ENCODE measurements at places on chromosomes 2 and 18. TPM values are rescaled to one million over a fixed set of nuclear protein-coding genes. Genes with fewer than 3 reads are reported as not detected.

GRCh38 chr2:3312576-3313345, 64.9 kb downstream of the EIPR1 start:
- H3K4me3 ChIP-seq: no peak overlapping the region
- H3K36me3 ChIP-seq: no peaks in the 10 kb centered on the region
- H3K4me1 ChIP-seq: no peaks in the 10 kb centered on the region
- H3K27me3 ChIP-seq: no peaks in the 10 kb centered on the region
- DNase-seq: no peak

DNA sequence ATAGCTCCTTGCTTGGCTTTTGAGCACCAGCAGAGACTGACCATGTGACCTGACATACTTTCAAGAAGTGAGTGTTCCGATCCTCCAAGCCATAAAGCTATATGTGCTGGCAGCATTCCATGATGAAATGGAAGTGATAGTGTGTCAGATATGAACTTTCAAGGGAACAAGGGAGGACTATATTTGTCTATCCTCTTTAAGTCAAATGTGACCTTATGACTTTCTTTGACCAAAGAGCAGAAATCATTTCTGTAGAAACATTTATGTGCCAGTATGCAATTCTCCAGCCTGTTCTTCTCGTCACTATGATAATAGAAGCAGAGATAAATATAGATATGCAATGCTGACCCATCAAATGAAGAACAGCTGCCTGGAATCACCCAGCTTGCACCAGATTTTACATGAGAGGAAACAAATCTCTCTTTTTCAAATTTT, 14.4 kb downstream of the HYCC2 start:
- H3K36me3 ChIP-seq: peaks cover 12% of the 10 kb centered on the region
- H3K27me3 ChIP-seq: no peaks in the 10 kb centered on the region
- peaks cover 38% of the 10 kb centered on the region for H3K4me1 ChIP-seq
- H3K27ac ChIP-seq: peak overlapping the region; percentile 31

- H3K4me1 ChIP-seq: no peaks in the 10 kb centered on the region
- peaks cover 51% of the 10 kb centered on the region for H3K27me3 ChIP-seq
- H3K27ac ChIP-seq: no peak overlapping the region
- H3K4me3 ChIP-seq: peak overlapping the region; percentile 52
Observed at GRCh38 chr2:43831543-43832294, 6.9 kb downstream of the ABCG5 start.

DNA sequence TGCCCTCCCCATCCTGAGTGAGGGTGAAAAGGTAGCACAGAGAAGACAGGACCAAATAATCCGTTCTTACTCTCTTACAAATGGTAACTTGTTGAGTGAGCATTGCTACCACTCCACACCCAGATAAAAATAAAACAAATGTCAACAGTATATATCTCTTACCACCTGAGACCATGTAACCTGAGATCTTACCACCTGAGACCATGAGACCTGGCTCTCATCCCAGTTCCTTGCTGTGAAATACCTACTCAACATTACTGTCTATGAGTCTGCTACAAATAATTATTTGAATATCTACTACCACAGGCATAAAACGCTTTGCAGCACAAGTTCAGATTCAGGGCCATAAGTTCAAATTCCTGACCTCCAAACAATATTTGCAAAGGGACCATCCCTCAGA, 234.7 kb downstream of the C1D start:
- no peak overlapping the region for H3K27ac ChIP-seq
- H3K4me1 ChIP-seq: no peaks in the 10 kb centered on the region
- no peaks in the 10 kb centered on the region for H3K36me3 ChIP-seq

DNA sequence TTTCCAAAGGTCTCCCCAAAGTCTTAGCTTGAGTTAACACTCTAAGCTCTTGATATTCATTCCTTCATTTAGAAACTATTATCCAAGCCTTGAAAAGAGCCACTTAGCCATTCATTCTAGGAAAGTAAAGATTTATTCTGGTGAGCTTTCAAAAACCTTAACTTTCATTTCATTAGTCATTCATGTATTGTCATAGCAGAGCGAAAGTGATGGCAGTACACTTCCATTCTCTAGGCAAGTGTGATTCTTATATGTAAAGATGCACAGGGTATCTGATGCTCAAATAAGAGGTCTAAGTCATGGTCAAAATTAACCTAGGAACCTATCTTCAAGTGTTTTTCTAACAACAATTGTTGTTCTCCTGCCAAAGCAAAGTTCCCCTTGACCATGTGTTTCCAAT, 553.0 kb upstream of the FANCL start:
- DNase-seq: no peak
- no peak overlapping the region for H3K27ac ChIP-seq
- no peaks in the 10 kb centered on the region for H3K36me3 ChIP-seq
- H3K4me1 ChIP-seq: no peaks in the 10 kb centered on the region

- DNase-seq: no peak
- no peaks in the 10 kb centered on the region for H3K27me3 ChIP-seq
- peaks cover 29% of the 10 kb centered on the region for H3K4me1 ChIP-seq
- H3K4me3 ChIP-seq: no peak overlapping the region
- peaks cover 4% of the 10 kb centered on the region for H3K36me3 ChIP-seq
Observed at GRCh38 chr2:239381709-239382134, 19.1 kb downstream of the HDAC4 start.

- no peak for DNase-seq
- H3K4me3 ChIP-seq: peak overlapping the region; percentile 57
- peaks cover 5% of the 10 kb centered on the region for H3K4me1 ChIP-seq
- H3K27me3 ChIP-seq: peaks cover 60% of the 10 kb centered on the region
- H3K36me3 ChIP-seq: no peaks in the 10 kb centered on the region
- H3K27ac ChIP-seq: no peak overlapping the region
Observed at GRCh38 chr2:131034122-131035051, 58.9 kb downstream of the FAM168B start.

- H3K4me1 ChIP-seq: no peaks in the 10 kb centered on the region
- no peaks in the 10 kb centered on the region for H3K36me3 ChIP-seq
- no peak overlapping the region for H3K4me3 ChIP-seq
- no peaks in the 10 kb centered on the region for H3K27me3 ChIP-seq
- H3K27ac ChIP-seq: no peak overlapping the region
Observed at GRCh38 chr2:214217136-214217535, 193.7 kb upstream of the VWC2L start.

DNA sequence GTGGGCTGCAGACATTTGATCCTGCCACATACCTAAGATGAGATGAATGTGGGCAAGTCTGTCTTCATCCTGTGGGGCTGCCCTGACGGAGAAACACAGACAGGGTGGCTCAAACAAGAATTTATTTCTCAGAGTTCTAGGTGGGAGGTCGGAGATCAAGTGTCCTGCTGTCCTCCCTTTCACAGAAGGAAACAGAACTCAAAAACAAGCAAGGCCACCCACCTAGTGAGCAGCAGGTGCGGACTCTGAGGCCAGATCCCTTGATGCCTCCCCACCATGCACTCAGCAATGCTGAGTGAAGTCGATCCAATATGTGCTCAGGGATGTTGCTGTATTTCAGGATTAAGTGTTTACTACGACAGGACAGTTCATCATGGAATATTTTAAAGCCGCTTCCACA, 63.0 kb upstream of the SNTG2 start:
- no peaks in the 10 kb centered on the region for H3K36me3 ChIP-seq
- no peaks in the 10 kb centered on the region for H3K4me1 ChIP-seq
- H3K27me3 ChIP-seq: peaks cover 97% of the 10 kb centered on the region
- DNase-seq: no peak
- no peak overlapping the region for H3K4me3 ChIP-seq
- no peak overlapping the region for H3K27ac ChIP-seq

SATB2 gene
- total RNA-seq: 1.1 TPM

CDKL4 gene
- 0.66 TPM for total RNA-seq

SLC11A1 gene
- 6.4 TPM for total RNA-seq

SCN2A gene
- 0.08 TPM for total RNA-seq

METTL8 gene
- total RNA-seq: 10.4 TPM

Data from left ventricle myocardium inferior (tissue), 1 donor.